ENCODE measurements at places on chromosomes 16 and 17. TPM values are rescaled to one million over a fixed set of nuclear protein-coding genes. Genes with fewer than 3 reads are reported as not detected.

The ENPP7 gene
- total RNA-seq: not detected

The CCL7 gene
- not detected for total RNA-seq

The TBC1D3C gene
- not detected for total RNA-seq

The MT1F gene
- total RNA-seq: not detected

The OTOP2 gene
- total RNA-seq: not detected

The GAST gene
- total RNA-seq: not detected

The EPN3 gene
- not detected for total RNA-seq

The USP6 gene
- under 0.01 TPM for total RNA-seq

The DHRS7C gene
- total RNA-seq: not detected

The CRHR1 gene
- total RNA-seq: not detected

The MINK1 gene
- 31.9 TPM for total RNA-seq

The KRTAP4-6 gene
- total RNA-seq: not detected

The TLCD2 gene
- 8.7 TPM for total RNA-seq

The CSH1 gene
- not detected for total RNA-seq

The MYH11 gene
- total RNA-seq: under 0.01 TPM

The TAT gene
- not detected for total RNA-seq

The DPEP2 gene
- not detected for total RNA-seq
